ENCODE measurements at places on chromosomes 16 and 17.
A peak's percentile ranks its signal among the peaks of the same experiment; 100 is the strongest.

DNA sequence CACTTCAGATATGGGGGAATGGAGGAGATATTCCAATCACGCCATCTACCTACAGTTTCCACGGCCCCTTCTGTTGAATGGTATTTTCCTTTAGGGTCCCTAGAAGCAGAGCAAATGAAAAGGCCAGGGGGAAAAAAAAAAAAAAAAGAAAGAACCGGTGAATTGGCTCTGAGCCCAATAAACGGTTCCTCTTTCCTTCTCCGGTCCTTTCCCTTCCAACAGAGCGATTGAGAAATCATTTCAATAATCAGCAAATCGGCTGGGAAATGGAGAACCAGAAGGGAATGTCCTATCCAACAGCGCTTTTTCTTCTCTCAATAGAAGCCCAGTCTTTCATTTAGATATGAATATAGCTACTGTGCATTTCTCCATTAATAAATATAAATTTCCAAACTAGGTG lies 26.8 kb upstream of the HOXB13 start:
- no peak for DNase-seq

GRCh38 chr17:19883537-19884215 lies 15.9 kb upstream of the ULK2 start:
- no peak for DNase-seq

DNA sequence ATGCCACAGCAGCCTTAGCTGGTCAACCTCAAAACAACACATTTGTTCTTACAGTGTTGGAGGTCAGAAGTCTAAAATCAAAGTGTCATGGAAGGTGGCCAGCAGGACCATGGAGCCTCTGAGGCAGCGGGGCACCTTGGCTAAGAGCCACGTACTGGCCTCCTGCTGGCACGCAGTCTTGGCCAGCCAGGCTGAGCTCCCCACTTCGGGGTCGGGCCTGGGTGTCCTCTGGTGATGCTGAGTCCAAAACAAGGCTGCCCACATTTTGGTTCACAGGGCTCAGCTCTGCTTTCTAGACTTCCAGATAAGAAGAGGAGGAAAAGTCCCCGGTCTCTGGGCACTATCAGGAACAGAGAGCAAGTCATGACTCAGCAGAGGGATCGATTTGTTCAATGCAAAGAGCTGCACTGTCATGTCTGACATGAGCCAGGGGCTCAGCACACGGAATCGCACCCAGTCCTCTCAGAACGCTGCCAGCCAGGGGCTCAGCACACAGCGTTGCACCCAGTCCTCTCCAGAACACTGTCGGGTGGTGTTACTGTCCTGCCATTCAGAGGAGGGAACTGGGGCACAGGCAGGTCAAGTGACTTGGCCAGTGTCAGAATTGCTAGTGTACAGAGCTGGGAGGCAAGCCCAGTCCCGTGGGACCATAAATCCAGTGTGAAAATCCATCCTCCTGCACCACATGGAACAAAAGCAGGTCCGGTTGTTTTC lies 2.5 kb downstream of the LGALS9 start:
- no peak for DNase-seq

GRCh38 chr17:43611230-43611969 lies 50.3 kb downstream of the MEOX1 start:
- DNase-seq, result no peak

GRCh38 chr16:69930117-69930776 lies 20.9 kb upstream of the CLEC18A start:
- peak; percentile 73 for DNase-seq

- DNase-seq, result no peak
Measured at GRCh38 chr17:43986225-43986981, 18.0 kb upstream of the NAGS start.

DNA sequence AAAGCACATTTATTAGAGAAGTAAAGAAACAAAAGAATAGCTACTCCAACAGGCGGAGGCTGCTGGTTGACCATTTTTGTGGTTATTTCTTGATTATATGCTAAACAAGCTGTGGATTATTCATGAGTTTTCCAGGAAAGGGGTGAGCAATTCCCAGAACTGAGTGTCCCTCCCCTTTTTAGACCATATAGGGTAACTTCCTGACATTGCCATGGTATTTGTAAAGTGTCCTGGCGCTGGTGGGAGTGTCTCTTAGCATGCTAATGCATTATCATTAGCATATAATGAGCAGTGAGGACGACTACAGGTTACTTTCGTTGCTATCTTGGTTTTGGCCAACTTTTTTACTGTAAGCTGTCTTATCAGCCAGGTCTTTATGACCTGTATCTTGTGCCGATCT lies 12.2 kb upstream of the HS3ST4 start:
- DNase-seq, result no peak

GRCh38 chr17:27533874-27534815 lies 77.9 kb downstream of the KSR1 start:
- DNase-seq, result no peak

- no peak for DNase-seq
Measured at GRCh38 chr16:72665701-72666100, 382.2 kb downstream of the ZFHX3 start.

- DNase-seq, result peak; percentile 97
Measured at GRCh38 chr17:64277831-64278562, 14.9 kb upstream of the TEX2 start.

GRCh38 chr16:9049241-9049640 lies 42.2 kb upstream of the HAPSTR1 start:
- no peak for DNase-seq

DNA sequence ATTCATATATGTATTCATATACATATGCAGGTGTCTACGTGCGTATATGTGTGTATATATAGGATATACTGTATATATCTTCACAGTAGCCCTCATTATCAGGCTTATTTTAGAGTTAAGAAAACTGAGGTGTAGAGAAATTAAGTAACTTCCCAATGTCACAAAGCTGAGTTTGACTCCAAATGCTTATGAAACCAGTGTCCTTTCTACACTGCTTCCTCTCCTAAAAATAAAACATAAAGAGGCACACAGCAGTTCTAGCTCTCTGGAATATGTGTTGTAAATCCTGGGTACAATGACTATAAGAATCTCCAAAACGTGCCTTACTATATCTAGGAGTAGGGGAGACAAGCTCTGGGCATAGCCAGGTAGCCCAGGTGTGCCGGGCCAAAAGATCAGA lies 40.0 kb upstream of the CCL1 start:
- no peak for DNase-seq

DNA sequence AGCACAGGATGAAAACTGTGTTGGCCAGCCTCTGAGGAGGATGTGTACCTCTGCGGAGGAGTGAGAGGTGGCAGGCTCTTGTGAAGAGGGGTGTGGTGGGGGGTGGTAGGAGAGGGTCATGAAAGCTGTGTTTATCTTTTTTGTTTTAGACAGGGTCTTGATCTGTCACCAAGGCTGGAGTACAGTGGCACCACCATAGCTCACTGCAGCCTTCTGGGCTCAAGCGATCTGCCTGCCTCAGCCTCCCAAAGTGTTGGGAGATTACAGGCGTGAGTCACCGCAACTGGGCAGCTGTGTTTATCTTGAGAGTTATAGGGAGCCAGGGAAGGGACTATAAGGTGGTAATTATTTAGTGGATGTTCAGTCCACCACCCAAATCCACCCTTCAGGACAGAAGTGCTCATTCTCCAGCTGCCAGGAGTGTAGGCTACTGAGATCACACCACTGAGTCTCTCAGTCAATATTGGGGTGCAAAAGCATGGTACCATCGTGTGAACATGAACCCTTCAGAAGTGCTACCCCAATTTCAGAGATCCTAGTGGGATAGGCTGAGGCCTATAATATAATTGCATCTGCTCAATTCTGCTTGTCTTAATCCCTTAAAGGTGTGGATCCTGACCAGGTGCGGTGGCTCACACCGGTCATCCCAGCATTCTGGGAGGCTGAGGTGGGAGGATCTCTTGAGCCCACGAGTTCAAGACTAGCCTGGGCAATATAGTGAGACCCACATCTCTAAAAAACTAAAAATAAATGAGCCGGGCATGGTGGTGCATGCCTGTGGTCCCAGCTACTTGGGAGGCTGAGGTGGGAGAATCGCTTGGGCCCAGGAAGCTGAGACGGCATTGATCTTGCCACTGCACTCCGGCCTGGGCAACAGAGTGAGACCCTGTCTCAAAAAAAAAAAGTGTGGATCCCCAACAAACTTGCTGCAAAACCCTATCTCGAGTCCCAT lies 788 bp upstream of the EXOC3L1 start:
- DNase-seq, result no peak

DNA sequence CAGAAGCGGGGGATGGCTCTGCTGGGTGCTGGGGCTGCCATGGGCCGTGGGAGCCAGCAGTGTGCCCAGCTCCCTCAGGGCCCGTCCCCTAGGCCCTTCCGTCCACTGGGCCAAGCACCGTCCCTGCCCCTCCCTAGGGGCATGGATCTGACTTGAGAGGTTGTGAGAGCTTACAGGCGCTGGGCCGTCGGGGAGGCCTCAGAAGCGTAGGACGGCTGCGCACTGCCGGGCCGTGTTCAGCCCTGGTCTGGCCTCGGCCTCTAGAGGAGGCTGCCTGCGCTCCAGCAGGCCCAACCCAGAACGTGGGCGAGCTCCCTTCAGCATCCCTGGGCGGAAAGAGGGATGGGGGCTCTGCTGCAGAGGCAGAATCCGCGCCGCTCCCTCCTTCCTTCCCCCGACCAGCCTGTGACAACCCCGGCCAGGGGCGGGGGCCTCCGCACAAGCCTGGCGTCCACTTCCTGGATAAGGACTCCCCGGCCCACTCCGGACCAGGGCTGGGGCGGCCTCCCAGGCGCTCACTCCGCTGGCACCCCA lies 685 bp upstream of the MPG start:
- DNase-seq, result peak; percentile 90

GRCh38 chr17:10984220-10984619 lies 146.3 kb upstream of the PIRT start:
- DNase-seq, result no peak

DNA sequence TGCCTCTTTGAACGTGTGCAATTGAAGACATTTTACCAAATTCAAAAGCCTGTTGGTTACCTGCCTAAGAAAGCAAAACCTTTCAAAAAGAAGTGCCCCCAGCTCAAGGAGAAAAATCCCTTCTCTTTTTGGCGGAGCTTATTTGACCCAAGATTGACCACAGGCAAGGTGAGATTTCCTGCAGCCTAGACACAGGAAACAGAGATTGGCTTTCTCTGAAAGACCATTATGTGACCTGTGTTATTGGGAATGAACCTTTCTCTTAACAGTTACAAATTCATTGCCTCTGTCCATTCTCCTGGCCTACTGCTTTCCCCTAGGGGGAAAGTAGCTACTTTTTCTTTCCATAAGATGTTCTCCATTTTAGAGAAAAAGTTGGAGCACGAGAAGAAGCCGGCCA lies 42.1 kb upstream of the MAF start:
- no peak for DNase-seq

GRCh38 chr16:58045096-58045495 lies 19.5 kb downstream of the MMP15 start:
- DNase-seq, result no peak

- DNase-seq, result no peak
Measured at GRCh38 chr16:78577630-78578029, 478.2 kb downstream of the WWOX start.

GRCh38 chr16:69397821-69398521 lies 12.2 kb upstream of the TERF2 start:
- DNase-seq, result peak; percentile 69

DNA sequence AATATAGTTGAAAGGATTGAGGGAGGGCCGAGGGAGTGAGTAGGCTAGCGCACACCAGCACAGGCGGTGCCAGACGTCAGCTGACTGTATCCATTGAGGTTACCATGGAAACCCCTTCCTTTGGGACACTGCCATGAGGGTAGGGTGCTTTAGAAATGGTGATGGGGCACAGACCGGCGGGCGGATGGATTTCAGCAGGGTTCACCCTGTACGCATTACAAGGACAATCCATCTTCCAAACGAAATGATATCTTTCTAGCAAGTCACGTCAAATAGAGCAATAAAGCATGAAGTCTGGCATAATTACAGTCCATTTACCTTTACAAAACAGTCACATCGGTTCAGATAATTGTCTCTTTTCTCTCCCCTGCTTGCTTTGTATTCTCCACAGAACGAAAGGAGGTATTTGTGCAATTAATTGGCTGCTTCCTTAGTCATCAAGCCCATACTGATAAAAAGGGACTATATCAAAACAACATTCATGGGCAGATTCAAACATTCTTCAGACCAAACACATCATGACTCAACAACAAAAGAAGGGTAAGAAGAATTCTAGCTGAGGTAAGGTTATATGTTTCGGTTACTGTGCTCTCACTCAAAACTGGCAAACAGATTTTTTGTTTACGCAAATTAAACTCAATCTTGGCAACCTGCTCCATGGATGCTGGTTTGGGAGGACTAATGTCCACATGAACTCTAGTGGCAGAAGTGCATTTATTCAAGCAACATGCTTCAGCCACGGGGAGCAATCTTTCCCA lies 140.6 kb downstream of the CDK5R1 start:
- DNase-seq, result peak; percentile 26

DNA sequence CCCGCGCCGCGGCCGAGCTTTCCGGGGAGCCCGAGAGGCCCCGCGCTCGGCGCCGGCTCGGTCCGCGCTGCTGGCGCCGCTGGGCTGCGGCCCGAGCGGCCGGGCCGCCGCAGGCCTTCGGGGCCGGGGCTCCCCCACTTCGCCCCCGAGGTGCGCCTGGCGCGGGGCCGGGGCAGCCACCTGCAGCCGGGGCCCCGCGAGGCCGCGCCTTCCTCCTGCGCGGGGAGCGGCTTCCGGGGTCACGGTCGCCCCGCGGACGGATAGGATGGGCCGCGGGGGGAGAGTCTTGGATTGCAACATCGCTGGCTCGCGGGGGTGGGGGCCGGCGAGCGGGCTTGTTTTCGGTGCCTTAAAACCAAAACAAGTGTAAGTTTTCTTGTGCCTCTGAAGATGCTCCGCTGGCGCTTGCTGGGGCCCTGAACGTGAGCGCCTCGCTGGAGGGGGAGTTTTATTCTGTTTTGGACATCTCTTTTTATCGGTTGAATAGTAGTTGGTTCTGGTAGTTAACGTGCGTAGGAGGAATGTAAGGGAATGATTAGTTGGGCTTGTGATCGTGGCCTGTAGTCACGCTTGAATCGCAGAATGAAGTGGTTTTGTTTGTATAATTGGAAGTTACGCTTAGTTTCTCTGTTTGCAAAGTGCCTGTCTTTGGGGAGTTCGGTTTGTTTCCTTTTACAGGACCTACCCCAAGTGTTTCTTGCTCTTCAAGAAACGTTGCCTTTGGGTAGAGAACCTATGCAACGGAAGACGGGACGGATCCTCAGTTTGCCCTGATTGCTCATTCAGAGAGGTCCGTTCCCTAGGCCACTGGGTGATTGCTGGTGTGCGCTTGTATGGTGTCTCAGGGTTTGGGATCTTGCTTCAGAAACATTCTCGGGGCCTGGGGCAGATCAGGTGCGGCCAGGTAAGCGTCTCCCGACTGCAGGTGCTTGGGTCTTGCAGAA lies 724 bp downstream of the UBE2I start:
- peak; percentile 48 for DNase-seq

GRCh38 chr16:50836121-50836621 lies 94.3 kb downstream of the CYLD start:
- DNase-seq, result peak; percentile 22

- DNase-seq, result no peak
Measured at GRCh38 chr17:27919079-27919478, 25.9 kb upstream of the LYRM9 start.

GRCh38 chr16:23679274-23679985 lies 741 bp downstream of the PLK1 start:
- DNase-seq, result peak; percentile 21

GRCh38 chr17:32299580-32300164 lies 34.0 kb downstream of the RHBDL3 start:
- no peak for DNase-seq
